ENCODE measurements at places on chromosomes 7 and 10. TPM values are rescaled to one million over a fixed set of nuclear protein-coding genes. Genes with fewer than 3 reads are reported as not detected.
A peak's percentile ranks its signal among the peaks of the same experiment; 100 is the strongest.

GRCh38 chr7:26381476-26382353 lies 90.1 kb downstream of the SNX10 start:
- no peak overlapping the region for H3K4me3 ChIP-seq
- H3K4me1 ChIP-seq = peaks cover 3% of the 10 kb centered on the region
- no peak overlapping the region for H3K27ac ChIP-seq
- no peaks in the 10 kb centered on the region for H3K36me3 ChIP-seq

DNA sequence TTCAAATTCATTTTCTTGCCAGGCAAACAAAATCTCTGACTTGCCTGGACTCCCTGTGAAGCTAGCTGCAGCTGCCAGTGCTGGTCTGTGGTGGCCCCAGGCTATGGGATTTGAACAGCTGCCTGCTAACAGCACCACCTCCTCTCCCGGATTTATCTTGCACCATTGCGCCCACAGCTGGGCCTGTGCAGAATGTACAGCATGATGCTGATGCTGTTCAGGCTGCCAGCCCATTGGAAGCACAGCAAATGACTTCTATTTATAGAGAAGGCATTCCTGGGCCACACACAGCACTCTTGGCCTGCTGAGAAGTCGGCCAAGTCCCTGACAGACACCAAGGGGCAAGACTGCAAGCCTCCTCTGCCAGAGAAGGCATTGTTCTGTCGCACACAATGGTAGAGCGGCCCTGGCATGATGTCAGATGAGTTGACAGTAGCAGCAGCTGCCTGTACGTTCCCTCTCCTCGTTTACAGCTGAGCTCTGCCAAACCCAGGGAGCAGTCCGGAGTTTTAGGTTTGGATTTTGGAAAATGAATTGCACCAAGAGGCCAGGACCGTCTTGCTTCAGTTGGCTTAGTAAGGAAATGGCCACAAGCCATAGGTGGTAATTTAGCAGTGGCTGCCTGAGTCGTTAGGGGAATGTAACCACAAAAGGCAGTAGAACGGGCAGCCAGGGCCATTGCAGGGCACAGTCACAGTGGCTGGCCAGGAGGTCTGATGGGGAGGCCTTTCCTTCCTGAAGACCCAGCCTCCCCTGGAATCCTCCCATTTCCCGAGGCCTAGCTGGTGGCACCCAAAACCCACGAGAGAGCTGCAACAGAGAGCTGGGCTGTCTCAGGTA lies 38.5 kb downstream of the MTURN start:
- no peaks in the 10 kb centered on the region for H3K36me3 ChIP-seq
- H3K4me1 ChIP-seq = peaks cover 28% of the 10 kb centered on the region
- no peaks in the 10 kb centered on the region for H3K27me3 ChIP-seq
- H3K4me3 ChIP-seq = no peak overlapping the region

- H3K27me3 ChIP-seq = no peaks in the 10 kb centered on the region
- no peaks in the 10 kb centered on the region for H3K36me3 ChIP-seq
- H3K4me1 ChIP-seq = no peaks in the 10 kb centered on the region
- no peak overlapping the region for H3K27ac ChIP-seq
These were observed 471.1 kb upstream of the GALNT17 start for GRCh38 chr7:70660819-70661191.

DNA sequence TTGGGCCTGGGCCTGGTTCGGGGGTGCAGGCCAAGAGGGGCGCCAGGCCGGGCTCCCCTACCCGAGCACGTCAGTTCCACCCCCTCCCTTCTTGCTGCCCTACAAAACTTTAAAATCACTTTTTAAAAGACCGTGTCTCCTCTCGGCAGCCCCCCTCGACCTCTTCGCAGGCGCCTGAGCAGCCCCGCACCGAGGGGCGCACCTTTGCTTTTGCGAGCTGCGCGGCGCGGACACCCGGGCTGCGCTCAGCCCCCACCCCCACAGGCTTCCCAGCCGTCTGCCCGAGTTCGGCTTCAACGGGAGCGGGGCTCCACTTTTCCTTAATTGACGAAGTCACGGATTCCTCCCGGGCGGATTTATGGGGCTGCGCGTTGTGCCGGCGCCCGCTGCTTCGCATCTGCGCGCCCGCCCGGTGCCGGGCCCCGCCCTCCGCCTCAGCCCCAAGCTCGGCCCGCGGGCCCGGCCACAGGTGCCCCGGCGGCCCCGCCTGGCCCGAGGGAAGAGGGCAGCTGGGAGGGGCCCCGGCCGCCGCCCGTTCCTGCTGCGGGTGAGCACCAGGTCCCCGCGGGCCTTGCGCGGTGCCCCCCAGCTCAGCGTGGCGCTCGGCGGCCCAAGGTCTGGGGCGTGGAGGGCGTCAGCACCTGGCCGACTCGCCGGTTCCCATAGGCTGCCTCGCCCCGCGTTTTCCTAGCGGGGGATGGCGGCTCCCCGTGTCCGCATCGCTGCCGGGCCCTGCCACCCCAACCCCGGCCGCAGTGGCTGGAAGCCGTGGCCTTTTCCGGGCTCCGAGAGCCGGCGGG lies 10.8 kb upstream of the MNX1 start:
- no peaks in the 10 kb centered on the region for H3K36me3 ChIP-seq
- no peak for DNase-seq
- peaks cover 15% of the 10 kb centered on the region for H3K4me1 ChIP-seq
- no peak overlapping the region for H3K27ac ChIP-seq

- no peaks in the 10 kb centered on the region for H3K27me3 ChIP-seq
- H3K27ac ChIP-seq = no peak overlapping the region
- H3K4me3 ChIP-seq = no peak overlapping the region
- DNase-seq = no peak
- H3K36me3 ChIP-seq = no peaks in the 10 kb centered on the region
- H3K4me1 ChIP-seq = no peaks in the 10 kb centered on the region
These were observed 200.9 kb downstream of the CXCL12 start for GRCh38 chr10:44183667-44184632.

DNA sequence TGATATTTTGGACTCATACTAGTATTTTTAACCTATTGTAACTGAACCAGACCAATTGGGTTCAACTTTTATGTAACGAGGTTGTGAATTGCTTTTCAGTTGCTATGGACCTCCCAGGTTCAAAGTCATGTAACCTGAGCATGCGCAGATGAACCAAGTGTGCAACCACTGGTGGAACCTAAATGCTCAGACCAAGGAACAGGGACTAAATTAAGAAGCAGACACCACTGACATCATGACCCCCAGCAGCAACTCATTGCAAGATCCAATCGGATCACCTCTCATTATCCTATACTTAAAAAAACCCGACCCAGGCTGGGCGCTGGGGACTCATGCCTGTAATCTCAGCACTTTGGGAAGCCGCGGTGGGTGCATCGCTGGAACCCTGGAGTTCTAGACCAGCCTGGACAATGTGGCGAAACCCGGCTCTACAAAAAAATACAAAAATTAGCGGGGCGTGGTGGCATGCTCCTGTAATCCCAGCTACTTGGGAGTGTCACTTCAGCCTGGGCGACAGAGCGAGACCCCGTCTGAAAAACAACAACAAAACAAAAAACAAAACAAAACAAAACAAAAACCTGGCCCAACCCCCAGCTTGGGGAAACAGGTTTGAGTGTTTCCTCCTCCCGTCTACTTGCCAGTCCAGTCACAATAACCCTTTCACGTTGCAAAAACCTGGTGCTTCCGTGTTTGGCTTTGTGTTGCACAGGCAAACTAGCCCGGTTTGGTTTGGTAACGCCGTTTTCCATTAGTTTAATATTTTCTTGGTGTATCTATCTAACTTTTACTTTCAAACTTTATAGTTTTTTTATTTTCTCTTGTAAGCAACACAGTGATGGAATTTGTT lies 11.3 kb upstream of the ZNF518A start:
- no peaks in the 10 kb centered on the region for H3K36me3 ChIP-seq
- H3K27ac ChIP-seq = no peak overlapping the region
- no peak overlapping the region for H3K4me3 ChIP-seq
- H3K4me1 ChIP-seq = no peaks in the 10 kb centered on the region
- DNase-seq = no peak
- peaks cover 6% of the 10 kb centered on the region for H3K27me3 ChIP-seq

- H3K27ac ChIP-seq = no peak overlapping the region
- H3K4me3 ChIP-seq = no peak overlapping the region
- no peaks in the 10 kb centered on the region for H3K4me1 ChIP-seq
- no peaks in the 10 kb centered on the region for H3K27me3 ChIP-seq
These were observed 13.1 kb upstream of the TNPO3 start for GRCh38 chr7:129067943-129068548.

GRCh38 chr7:151868396-151869108 lies 8.4 kb downstream of the PRKAG2 start:
- peak overlapping the region; percentile 61 for H3K27ac ChIP-seq
- peaks cover 33% of the 10 kb centered on the region for H3K4me1 ChIP-seq
- no peak overlapping the region for H3K4me3 ChIP-seq
- no peaks in the 10 kb centered on the region for H3K36me3 ChIP-seq
- no peak for DNase-seq
- H3K27me3 ChIP-seq = no peaks in the 10 kb centered on the region

- H3K4me1 ChIP-seq = peaks cover 14% of the 10 kb centered on the region
- H3K27me3 ChIP-seq = no peaks in the 10 kb centered on the region
- no peak for DNase-seq
- H3K27ac ChIP-seq = no peak overlapping the region
These were observed 54.9 kb upstream of the IGFBP3 start for GRCh38 chr7:45975847-45976484.

- H3K27ac ChIP-seq = no peak overlapping the region
- no peaks in the 10 kb centered on the region for H3K27me3 ChIP-seq
- H3K4me3 ChIP-seq = no peak overlapping the region
- H3K4me1 ChIP-seq = no peaks in the 10 kb centered on the region
- DNase-seq = no peak
These were observed 447.7 kb downstream of the SUGCT start for GRCh38 chr7:40582539-40582938.

- no peak overlapping the region for H3K4me3 ChIP-seq
- peak overlapping the region; percentile 72 for H3K27ac ChIP-seq
- H3K27me3 ChIP-seq = no peaks in the 10 kb centered on the region
- peaks cover 51% of the 10 kb centered on the region for H3K36me3 ChIP-seq
- peaks cover 40% of the 10 kb centered on the region for H3K4me1 ChIP-seq
- no peak for DNase-seq
These were observed 33.4 kb downstream of the PTPN12 start for GRCh38 chr7:77570330-77571011.

- H3K4me1 ChIP-seq = peaks cover 44% of the 10 kb centered on the region
- H3K4me3 ChIP-seq = no peak overlapping the region
- H3K27me3 ChIP-seq = no peaks in the 10 kb centered on the region
- H3K27ac ChIP-seq = peak overlapping the region; percentile 73
- DNase-seq = no peak
- peaks cover 10% of the 10 kb centered on the region for H3K36me3 ChIP-seq
These were observed 28.6 kb downstream of the MTURN start for GRCh38 chr7:30163231-30163894.

- DNase-seq = no peak
- H3K27ac ChIP-seq = no peak overlapping the region
- H3K4me3 ChIP-seq = no peak overlapping the region
- H3K4me1 ChIP-seq = peaks cover 7% of the 10 kb centered on the region
These were observed 9.0 kb downstream of the CD36 start for GRCh38 chr7:80647436-80647835.

- H3K27ac ChIP-seq = no peak overlapping the region
- no peaks in the 10 kb centered on the region for H3K4me1 ChIP-seq
- no peaks in the 10 kb centered on the region for H3K36me3 ChIP-seq
- H3K27me3 ChIP-seq = no peaks in the 10 kb centered on the region
These were observed 118.1 kb upstream of the PCBD1 start for GRCh38 chr10:71006506-71006905.

DNA sequence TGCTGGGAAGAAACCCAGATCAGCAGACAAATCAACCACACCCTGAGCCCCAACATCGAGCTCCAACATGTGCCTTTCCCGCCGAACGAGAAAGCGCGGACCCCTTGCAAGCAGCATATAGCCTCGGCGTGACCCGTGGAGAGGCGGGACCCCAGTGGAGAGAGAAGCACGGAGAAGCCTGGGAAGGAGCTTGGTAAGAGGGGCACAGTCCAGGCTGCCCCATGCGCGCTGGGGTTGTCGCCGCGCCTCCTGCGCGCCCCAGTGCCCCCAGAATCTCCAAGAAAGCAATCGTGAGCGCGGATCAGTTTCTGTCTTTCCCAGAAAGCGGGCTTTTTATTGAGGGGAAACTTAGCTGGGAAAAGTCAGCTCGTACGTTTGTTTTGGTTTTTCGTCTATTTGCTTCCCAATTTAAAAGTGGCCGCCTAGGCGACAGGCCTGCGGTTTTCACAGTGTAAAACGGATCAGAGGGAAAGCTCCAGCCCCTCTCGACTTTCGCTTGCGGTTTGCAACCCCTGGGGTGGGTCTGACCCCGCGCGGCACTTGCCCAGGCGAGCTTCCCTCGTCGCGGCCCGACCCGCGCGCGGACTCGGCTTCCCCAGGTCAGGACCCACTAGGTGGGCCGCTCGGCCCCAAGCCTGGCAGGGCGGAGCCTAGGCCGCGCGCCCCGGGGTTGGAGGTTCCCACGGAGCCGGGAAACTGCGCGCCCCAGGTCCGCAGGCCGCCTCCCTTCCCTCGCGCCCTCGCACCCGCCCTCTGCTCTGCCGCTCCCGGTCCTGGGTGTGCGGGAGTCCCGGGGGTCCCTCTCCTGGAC lies 31.1 kb downstream of the SKIDA1 start:
- peak overlapping the region; percentile 74 for H3K4me3 ChIP-seq
- peak; percentile 91 for DNase-seq
- H3K27ac ChIP-seq = peak overlapping the region; percentile 50
- H3K4me1 ChIP-seq = peaks cover 26% of the 10 kb centered on the region

DNA sequence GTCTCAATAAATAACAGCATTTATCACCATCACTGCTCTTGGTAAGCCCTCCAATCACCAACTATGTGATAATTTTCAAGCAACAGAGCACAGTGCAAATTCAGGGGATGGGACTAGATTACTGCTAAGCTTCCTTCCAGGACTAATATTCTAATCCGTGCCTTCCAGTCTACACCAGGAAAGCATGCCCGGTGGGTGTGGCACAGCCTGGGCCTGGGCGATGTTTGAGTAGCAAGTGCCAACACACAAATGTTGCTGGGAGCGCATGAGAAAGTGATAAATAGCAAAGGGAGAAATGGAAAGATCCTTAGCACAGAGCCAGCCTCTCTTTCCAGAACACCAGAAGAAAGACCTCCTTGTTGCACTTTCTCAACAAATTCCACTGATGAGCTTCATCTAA lies 13.5 kb upstream of the TM9SF3 start:
- H3K36me3 ChIP-seq = no peaks in the 10 kb centered on the region
- no peak for DNase-seq
- no peaks in the 10 kb centered on the region for H3K27me3 ChIP-seq
- H3K4me3 ChIP-seq = no peak overlapping the region
- H3K4me1 ChIP-seq = no peaks in the 10 kb centered on the region

- H3K27ac ChIP-seq = no peak overlapping the region
- no peak overlapping the region for H3K4me3 ChIP-seq
- no peaks in the 10 kb centered on the region for H3K36me3 ChIP-seq
- H3K4me1 ChIP-seq = peaks cover 18% of the 10 kb centered on the region
- peaks cover 79% of the 10 kb centered on the region for H3K27me3 ChIP-seq
These were observed 6.7 kb upstream of the EN2 start for GRCh38 chr7:155450970-155451801.

- no peaks in the 10 kb centered on the region for H3K36me3 ChIP-seq
- no peaks in the 10 kb centered on the region for H3K4me1 ChIP-seq
- no peak overlapping the region for H3K27ac ChIP-seq
- H3K4me3 ChIP-seq = no peak overlapping the region
- DNase-seq = no peak
These were observed 318.8 kb upstream of the IGFBP3 start for GRCh38 chr7:46239846-46240245.

- H3K27ac ChIP-seq = no peak overlapping the region
- no peaks in the 10 kb centered on the region for H3K36me3 ChIP-seq
- H3K4me1 ChIP-seq = no peaks in the 10 kb centered on the region
- no peak for DNase-seq
- H3K27me3 ChIP-seq = no peaks in the 10 kb centered on the region
These were observed 108.0 kb upstream of the YAE1 start for GRCh38 chr7:39458061-39458745.

The MSMB gene
- 7.8 TPM for total RNA-seq

The ENO4 gene
- 1.1 TPM for total RNA-seq

The SPDYE2B gene
- total RNA-seq = not detected

The SEMA3D gene
- total RNA-seq = 2.4 TPM

The ELMO1 gene
- 71.8 TPM for total RNA-seq

The C10orf62 gene
- not detected for total RNA-seq

The SRRM3 gene
- total RNA-seq = 1.5 TPM

The ZNF727 gene
- 4.4 TPM for total RNA-seq

The PRDX3 gene
- 104 TPM for total RNA-seq

The NPY4R2 gene
- total RNA-seq = 2.6 TPM

All from upper lobe of left lung (tissue), 6 donors.